ENCODE measurements at places on chromosomes 16 and 17.

DNA sequence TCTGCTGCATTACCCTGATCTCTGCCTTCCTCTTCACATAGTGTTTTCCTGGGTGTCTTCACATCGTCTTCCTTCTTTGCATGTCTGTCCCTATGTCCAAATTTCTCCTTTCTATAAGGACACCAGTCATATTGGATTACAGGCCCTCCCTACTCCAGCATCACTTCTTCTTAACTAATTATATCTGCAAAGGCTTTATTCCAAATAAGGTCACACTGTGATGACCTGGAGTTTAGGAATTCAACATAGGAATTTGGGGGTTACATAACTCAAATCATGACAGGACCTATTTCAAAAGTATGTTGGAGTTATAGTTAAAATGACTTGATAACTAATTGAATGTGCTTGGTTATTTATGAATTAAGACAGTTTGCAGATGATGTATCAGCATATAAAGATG is 490.5 kb upstream of the ERCC4 start:
- DNase-seq = no peak

GRCh38 chr17:54899721-54900456 is 763 bp upstream of the TOM1L1 start:
- DNase-seq = no peak

DNA sequence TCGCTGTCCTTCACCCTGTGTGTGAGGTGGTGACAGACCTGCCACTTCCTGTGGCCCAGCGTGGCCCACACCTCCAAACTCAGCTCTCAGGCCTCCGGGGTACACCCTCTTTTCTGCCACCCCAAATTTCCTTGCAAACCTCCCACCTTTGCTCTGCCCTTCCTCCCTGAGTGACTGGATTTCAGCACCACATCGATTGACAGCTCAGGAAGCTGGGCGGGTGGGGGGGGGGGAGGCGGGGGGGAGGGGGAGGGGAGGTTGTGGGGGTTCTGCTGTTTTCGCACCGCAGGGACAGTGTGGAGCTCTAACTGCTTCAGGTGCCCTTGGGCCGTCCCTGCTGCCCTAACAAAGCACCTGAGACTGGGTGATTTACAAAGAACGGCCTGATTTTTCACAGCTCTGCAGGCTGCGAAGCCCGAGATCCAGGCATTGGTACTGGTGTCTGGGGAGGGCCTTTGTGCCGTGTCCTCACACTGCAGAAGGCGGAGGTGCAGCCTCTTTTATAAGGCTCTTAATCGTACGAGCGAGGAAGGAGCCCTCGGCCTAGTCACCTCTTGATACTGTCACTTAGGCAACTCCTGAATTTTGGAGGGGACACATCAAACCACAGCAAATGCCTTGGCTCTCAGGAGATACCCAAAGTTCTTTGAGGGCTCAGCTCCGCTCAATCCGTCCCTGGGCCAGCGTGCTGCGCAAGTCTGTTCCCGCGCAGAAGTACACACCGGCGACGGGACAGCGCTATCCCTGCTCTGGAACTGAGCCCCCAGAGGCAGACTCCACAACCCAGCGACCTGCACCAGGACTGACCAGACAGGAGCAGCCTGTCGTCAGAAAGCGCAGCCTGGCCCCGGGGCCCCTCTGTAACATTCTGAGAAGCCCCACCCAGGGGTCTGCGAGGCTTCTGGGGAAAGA is 3.6 kb downstream of the NDUFAF8 start:
- no peak for DNase-seq

DNA sequence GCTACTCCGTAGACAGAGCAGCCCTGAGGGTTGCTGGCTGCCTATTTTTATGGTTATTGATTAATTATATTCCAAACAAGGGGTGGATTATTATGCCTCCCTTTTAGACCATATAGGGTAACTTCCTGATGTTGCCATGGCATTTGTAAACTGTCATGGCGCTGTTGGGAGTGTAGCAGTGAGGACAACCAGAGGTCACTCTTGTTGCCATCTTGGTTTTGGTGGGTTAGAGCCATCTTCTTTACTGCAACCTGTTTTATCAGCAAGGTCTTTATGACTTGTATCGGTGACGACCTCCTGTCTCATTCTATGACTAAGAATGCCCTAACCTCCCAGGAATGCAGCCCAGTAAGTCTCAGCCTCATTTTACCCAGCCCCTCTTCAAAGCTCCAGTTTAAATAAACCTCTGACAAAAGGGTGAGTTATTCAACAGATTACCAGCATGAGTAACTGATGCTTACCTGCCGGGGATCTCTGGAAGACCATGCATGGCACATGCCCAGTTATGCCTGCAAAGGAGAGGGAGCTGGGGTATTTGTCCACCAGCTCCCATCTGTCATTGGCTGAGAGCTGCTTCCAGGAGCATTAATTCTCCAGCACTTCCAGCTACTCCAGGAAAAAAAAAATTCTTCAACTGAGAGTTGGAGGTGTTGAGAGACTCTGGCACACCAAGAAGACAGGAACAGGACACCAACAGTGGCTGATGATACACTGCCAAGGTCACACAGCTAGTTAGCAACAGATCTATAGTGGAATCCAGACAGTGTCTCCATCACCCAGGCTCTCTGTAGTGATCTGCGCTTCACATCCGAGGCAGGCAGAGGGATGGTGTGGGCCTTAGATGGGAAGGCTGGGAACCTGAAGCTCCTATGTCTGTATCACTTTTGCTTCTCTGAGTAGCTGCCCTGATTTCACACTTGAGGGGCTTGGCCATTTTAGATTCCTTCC is 36.6 kb upstream of the IL21R start:
- no peak for DNase-seq

DNA sequence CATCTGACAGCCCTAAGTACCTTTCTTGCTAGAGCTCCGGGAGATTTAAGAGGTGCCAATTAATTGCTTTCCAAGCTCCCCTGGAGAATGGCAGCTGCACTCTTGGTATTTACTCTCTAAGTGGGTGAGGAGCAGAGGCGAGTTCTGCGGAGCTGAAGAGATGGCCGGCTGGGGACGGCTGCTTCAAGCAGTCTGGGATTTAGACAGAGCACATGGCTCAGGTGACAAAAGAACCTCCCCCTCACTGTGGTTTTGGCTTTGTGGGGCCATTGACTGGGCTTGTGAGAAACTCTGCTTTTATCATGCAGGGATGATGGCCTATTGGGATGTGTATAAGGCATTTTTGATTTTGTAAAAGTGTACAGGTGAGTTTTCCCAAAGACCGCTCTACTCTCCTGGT is 239.3 kb upstream of the EEF2KMT start:
- no peak for DNase-seq

- DNase-seq = no peak
These were observed 23.8 kb downstream of the ENGASE start for GRCh38 chr17:79098282-79098867.

DNA sequence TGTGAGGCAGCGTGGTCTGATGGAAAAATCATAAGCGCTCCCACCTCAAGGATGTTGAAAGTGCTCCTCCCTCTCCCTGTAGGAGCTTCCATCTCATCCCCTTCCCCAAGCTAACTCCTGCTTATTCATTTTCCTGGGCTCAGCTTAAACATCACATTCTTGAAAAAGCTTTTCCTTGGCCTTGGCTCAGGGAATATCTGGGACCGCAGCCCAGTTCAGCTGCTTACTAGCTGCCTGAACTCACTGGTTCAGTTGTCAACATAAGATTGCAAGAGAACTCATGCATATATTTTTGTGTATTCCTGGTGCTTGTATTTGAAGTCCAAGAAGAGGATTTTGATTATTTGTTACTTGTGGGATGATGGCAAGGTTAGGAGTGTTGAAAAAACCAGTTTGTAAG is 91.5 kb downstream of the UTP18 start:
- DNase-seq = no peak

DNA sequence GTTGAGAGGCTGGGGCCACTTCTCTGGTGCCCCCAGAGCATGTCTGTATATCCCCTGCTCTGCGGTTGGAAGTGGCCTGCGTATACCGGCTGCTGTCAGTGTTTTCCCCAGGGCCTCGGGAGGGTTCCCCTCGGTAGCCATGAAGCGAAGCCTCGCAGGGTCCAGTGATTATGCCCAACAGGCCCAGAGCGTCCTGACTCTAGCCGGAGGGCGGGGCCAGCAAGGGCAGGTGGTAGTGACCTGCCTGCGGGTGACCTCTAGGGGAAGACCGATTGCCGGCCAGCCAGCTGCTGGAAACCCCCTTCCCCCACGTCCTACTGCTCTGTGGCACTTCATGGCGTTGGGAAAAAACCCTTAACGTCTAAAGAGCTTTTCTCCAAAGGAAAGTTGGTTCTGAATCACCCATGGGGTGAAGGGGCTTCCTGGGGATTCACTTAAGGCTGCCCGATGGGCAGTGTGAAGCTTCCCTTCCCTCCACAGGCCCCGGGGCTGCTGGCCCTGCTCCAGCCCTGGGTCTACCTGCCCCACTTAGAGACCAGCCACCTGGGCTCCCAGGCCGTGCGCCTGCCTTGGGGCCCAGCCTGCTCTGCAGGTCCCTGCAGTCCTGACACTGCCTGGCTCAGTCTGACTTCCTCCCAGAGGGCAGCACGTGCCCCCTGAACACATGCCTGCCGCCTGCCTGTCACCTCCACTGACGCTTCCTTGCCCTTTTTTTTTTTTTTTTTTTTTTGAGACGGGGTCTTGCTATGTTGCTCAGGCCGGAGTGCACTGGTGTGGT is 72.8 kb downstream of the SOCS1 start:
- no peak for DNase-seq
